ENCODE measurements at places on chromosomes 12 and 14.

DNA sequence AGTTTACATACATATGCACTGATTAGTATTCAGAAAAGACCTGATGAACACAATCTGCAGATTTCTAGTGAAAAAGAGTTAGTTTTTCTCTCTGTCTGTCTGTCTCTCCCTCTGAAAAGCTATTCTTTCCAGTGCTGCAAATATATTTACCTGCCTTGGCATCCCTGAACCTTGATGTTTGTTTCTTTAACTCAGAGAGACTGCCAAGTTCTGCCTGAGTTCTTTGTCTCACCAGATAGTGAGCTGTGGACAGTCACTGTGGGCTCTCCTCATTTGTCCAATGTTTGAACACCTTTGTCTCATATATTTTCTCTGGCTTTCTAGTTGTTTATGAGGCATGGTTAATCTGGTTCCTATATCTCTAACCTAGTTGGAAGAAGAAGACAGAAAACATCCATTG lies 250.4 kb downstream of the SOX5 start:
- no peak for DNase-seq

GRCh38 chr14:50998612-50999011 lies 54.3 kb upstream of the PYGL start:
- no peak for DNase-seq

DNA sequence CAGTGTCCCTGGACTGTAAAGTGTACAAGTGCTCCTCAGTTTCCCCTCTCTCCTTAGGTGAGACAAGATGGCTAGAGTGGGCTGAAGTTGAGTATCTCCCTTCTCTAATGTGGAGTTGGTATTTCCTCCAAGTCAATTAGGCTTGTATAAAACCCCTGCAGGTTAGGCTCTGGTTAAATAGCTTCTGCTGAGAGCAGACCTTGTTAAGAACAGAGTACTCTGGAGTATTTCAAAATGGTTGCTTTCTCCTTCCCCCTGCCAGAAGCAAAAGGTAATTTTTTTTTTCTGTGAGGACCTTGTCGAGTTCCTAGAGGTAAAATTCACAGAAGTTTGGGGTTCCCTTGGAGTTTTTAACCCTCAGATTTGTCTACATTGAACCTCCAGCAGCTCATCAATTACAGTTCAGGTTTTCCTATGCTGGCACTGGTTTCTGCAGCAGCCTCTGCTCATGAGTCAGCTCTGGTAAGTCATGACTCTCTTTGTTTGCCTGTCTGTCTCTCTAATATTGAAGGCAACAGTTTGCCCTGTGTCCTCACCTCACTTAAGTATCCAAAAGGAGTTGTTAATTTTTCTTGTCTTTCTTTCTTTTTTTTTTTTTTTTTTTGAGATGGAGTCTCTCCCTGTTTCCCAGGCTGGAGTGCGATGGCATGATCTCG lies 27.8 kb upstream of the GLIPR1 start:
- no peak for DNase-seq

GRCh38 chr14:100844421-100844820 lies 18.5 kb downstream of the MEG3 start:
- DNase-seq = no peak

DNA sequence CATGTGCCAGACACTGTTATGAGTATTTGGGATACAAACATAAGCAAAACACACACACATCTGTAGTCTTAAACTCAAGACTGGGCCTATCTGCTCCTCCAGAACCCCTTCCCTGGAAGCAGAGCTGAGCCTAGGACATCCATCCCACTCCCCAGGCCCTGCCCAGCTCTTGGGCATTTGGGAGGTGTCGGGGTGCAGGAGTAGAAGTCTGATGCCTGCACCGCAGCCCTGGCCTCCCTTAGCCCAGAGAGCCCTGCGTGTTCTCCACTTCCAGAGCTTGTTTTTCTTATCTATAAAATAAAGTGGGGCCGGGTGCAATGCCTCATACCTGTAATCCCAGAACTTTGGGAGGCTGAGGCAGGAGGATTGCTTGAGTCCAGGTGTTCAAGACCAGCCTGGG lies 11.7 kb downstream of the HSP90AA1 start:
- no peak for DNase-seq

- DNase-seq = no peak
Observed at GRCh38 chr12:49664167-49664566, 40.8 kb downstream of the PRPF40B start.

All from stimulated activated CD8-positive, alpha-beta memory T cell treated with anti-CD3 and anti-CD28 coated beads, Interleukin-4, amount 100 ng/mL, for 1 hour (primary cell).